ENCODE measurements at places on chromosomes 1 and 21. TPM values are rescaled to one million over a fixed set of nuclear protein-coding genes. Genes with fewer than 3 reads are reported as not detected.

- no peak overlapping the region for H3K27ac ChIP-seq
- no peaks in the 10 kb centered on the region for H3K27me3 ChIP-seq
- H3K4me3 ChIP-seq: no peak overlapping the region
- no peaks in the 10 kb centered on the region for H3K36me3 ChIP-seq
- no peak for DNase-seq
Measured at GRCh38 chr1:223652436-223652941, 13.0 kb downstream of the CAPN8 start.

- DNase-seq: no peak
- no peak overlapping the region for H3K4me3 ChIP-seq
- no peaks in the 10 kb centered on the region for H3K36me3 ChIP-seq
Measured at GRCh38 chr1:33441088-33441745, 10.3 kb upstream of the PHC2 start.

GRCh38 chr1:235275223-235275622 is 52.8 kb downstream of the ARID4B start:
- peaks cover 23% of the 10 kb centered on the region for H3K4me1 ChIP-seq
- DNase-seq: no peak
- H3K36me3 ChIP-seq: no peaks in the 10 kb centered on the region

GRCh38 chr1:28735961-28736449 is 735 bp upstream of the YTHDF2 start:
- no peak for DNase-seq
- H3K4me1 ChIP-seq: peaks cover 43% of the 10 kb centered on the region
- peak overlapping the region; percentile 99 for H3K27ac ChIP-seq
- H3K36me3 ChIP-seq: peaks cover 17% of the 10 kb centered on the region
- H3K4me3 ChIP-seq: peak overlapping the region; percentile 97

DNA sequence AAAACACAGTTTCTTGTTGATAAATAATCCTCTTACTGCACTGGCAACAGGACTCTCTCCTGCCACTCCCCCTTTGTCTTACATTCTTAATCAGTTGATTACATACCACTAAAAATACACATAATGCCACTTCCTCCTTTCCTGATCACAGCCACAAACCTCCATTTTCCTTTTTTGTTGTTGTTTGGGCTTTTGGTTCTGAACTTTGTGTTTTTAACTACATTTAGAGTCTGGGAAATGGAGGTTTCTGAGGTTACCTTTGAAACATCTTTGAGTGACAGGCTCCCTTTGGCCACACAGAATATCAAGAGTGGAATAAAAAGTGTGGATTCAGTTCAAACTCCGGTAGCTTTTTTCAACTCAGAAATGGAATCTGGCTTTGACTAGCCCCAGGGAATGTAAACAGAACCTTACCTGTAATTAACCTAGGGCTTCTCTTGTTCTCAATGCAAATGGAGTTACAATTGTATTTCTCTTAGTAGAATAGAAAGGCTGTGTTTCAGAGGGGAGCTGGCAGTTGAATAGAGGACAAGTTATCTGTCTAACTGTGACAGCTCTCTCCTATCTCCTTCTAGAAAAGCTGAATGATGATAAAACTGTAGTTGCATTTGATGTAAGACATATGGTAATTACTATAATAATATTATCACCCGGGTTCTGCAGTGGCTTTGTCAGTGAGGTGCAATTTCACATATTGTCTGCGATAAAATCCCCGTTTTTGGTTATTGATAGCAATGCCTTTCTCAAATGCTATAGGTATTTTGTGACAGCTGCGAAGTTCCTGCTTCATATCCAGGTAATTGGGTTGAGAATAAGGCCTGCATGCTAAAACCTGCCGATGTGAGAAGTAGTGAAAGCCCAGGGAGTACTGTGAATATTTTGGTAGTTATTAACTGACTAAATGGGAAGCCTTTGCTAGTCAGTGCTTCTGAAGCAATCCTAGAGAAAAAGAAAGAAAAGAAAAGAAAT is 66.9 kb downstream of the ST6GALNAC5 start:
- no peak overlapping the region for H3K27ac ChIP-seq
- H3K36me3 ChIP-seq: no peaks in the 10 kb centered on the region
- H3K4me3 ChIP-seq: no peak overlapping the region
- no peak for DNase-seq
- H3K27me3 ChIP-seq: no peaks in the 10 kb centered on the region

- no peaks in the 10 kb centered on the region for H3K4me1 ChIP-seq
- H3K36me3 ChIP-seq: no peaks in the 10 kb centered on the region
- H3K27me3 ChIP-seq: no peaks in the 10 kb centered on the region
Measured at GRCh38 chr1:240905225-240905765, 293.3 kb upstream of the GREM2 start.

- H3K27me3 ChIP-seq: no peaks in the 10 kb centered on the region
- peak overlapping the region; percentile 49 for H3K27ac ChIP-seq
- H3K4me3 ChIP-seq: no peak overlapping the region
- DNase-seq: peak; percentile 24
- H3K4me1 ChIP-seq: peaks cover 16% of the 10 kb centered on the region
Measured at GRCh38 chr1:53617382-53617781, 121.6 kb downstream of the GLIS1 start.

DNA sequence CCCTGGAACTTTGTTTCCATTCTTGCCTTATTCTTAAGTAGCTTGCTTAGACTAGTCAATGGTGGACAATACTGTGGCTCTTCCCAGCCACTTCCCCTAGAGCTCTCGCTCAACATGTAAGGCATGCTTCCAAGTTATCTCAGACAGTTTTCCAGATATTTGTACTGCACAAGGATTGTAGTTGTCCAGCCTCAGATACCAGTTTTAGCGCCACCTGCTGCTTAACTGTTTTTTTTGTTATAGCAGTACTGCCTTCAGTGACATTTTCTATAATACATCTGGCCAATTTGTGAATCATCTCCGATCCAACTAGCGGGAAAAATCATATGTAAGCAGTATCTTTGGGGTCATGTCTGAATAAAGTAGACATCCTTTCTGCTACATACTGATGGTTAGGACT is 346.7 kb upstream of the ADGRL4 start:
- H3K27me3 ChIP-seq: no peaks in the 10 kb centered on the region
- H3K36me3 ChIP-seq: no peaks in the 10 kb centered on the region
- no peak overlapping the region for H3K4me3 ChIP-seq

GRCh38 chr1:210446479-210446878 is 117.8 kb downstream of the HHAT start:
- H3K27me3 ChIP-seq: no peaks in the 10 kb centered on the region
- H3K36me3 ChIP-seq: no peaks in the 10 kb centered on the region
- H3K27ac ChIP-seq: no peak overlapping the region

- peaks cover 55% of the 10 kb centered on the region for H3K4me1 ChIP-seq
- no peaks in the 10 kb centered on the region for H3K27me3 ChIP-seq
- peak overlapping the region; percentile 84 for H3K27ac ChIP-seq
- DNase-seq: peak; percentile 79
Measured at GRCh38 chr1:109620401-109620791, 759 bp downstream of the AMPD2 start.

DNA sequence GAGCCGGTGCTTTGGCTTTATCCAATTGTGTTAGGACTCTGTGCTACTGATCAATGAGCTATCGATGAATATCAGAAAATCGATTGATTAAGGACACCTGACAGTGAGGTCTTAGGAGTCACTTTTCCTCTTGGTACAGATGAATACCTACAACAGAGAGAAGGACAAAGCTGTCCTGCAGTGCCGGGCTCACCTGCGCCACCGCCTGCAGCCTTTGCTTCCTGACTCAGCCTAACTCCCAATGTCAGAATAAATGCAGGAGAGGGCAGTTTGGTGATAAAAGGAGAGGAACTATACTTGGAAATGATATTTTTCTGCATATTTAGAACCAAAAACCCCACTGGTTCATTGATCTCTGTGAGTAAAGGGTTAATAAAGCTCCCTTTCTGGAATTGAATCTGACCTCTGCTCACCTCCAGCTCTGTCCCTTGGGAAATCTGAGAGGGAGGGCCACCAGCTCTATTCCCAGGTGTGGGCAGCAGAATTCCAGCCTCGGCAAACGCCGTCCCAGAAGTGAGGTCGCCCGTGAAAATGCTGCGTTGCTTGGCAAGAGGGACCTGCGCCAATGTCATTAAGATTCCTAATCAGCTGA is 39.3 kb downstream of the POFUT2 start:
- no peak for DNase-seq
- no peaks in the 10 kb centered on the region for H3K36me3 ChIP-seq

- no peaks in the 10 kb centered on the region for H3K27me3 ChIP-seq
- peaks cover 63% of the 10 kb centered on the region for H3K36me3 ChIP-seq
- peaks cover 3% of the 10 kb centered on the region for H3K4me1 ChIP-seq
- DNase-seq: no peak
- H3K4me3 ChIP-seq: no peak overlapping the region
Measured at GRCh38 chr1:27333717-27334279, 8.0 kb upstream of the SYTL1 start.

GRCh38 chr21:17758683-17759082 is 60.5 kb downstream of the C21orf91 start:
- no peak for DNase-seq
- H3K4me1 ChIP-seq: peaks cover 2% of the 10 kb centered on the region
- no peak overlapping the region for H3K27ac ChIP-seq

The HAO2 gene
- 2.2 TPM for total RNA-seq

The CCDC27 gene
- total RNA-seq: not detected

All from suprapubic skin (tissue), 4 donors.